ENCODE measurements at places on chromosomes 6 and 20.

- DNase-seq = no peak
Measured at GRCh38 chr6:158290659-158291058, 21.6 kb upstream of the TULP4 start.

GRCh38 chr6:1312473-1313367, 822 bp downstream of the FOXQ1 start:
- no peak for DNase-seq

DNA sequence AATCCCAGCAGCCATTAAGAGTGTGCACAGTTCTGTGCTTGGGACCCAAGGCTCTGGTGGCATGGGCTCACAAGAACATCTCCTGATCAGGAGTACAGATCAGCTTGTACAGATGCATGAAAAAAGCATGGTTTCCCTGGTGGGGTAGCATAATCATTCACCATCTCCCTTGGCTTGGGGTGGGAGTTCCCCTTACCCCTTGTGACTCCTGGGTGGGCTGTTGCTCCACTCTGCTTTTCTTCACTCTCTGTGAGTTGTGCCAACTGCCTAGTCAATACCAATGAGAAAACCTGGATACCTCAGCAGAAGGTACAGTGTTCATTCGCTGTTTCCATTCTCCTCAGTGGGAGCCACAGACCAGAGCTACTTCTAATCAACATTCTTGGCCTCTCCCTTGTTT, 13.6 kb upstream of the HLA-DQB1 start:
- DNase-seq = no peak

GRCh38 chr6:132933090-132933489, 118.7 kb downstream of the RPS12 start:
- no peak for DNase-seq

DNA sequence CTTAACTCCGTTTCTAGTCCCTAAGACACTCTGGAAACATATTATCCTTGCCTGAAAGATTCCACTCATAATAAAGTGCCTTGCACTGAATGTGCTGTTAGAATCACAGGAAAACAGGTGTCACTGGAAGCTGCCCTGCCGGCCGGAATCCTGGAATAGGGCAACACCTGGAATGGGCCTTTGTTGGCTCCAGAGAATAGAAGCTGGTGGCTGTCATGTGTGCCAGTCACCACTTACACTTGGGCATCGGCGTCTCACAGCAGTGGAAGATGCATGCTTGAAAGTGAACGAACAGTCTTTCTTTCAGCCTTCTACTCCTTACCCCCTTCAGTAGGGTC, 90.8 kb upstream of the AFDN start:
- DNase-seq = no peak

- DNase-seq = no peak
Measured at GRCh38 chr6:42394881-42395620, 56.7 kb downstream of the TRERF1 start.

GRCh38 chr20:507761-508332, 35.7 kb downstream of the CSNK2A1 start:
- no peak for DNase-seq

- DNase-seq = no peak
Measured at GRCh38 chr6:7461416-7461815, 71.8 kb downstream of the RIOK1 start.

- no peak for DNase-seq
Measured at GRCh38 chr6:150230832-150231524, 88.1 kb downstream of the PPP1R14C start.

DNA sequence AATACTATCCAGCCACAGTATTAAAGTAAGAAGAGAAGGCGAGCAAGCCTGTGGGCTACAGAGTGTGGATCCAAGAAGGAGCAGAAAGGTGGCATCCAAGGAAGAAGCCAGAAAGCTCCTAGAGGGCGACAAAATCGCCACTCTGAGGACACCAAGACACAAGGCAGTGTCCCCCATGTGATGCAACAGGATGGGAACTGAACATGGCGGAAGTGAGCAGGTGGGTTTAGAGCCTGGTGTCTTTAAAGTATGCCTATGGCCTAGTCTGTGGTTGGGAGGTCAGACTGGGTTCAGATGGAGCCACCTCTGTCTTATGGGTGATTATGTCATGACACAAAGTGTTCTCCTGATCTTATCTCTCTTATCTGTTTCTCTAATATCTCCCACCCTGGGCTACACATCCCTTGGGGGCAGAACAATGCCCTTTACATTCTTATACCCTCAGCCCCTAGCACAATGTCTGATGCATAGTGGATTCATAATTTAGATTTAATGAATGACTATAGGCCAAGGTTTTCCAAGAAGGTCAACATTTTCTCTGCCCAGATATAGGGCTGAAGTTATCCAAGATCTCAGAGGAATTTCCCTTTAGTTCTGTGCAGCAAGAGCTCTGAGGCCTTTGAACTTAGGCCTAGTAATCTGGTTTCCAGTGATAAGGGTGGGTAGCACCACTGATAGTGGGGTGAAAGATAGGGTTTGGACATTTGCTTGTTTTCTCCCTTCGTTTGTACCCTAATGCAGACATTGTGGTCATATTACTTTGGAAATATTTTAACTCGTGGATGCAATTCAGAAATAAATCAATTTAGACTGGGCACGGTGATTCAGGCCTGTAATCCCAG, 167.3 kb upstream of the AKIRIN2 start:
- no peak for DNase-seq

DNA sequence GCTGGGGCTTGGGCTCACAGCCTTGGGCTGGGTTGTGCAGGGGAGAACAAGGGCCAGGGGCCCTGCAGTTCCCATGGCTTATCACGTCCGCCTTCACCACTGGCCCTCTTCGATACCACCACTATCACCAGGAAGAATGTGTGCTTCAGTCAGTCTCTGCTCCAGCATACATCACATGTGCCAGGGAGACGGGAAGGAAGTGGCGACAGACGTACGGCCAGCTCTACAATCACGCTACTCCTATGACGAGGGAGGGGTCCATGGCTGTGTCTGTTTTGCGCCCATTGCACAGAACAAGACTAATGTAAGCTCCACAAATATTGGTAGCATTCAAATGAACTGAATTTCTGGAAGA, 72.1 kb downstream of the TRAM2 start:
- no peak for DNase-seq

Data from right atrium auricular region (tissue), 2 donors.